Left lung (tissue), 14 donors: ENCODE measurements at places on chromosomes 7 and 10.

DNA sequence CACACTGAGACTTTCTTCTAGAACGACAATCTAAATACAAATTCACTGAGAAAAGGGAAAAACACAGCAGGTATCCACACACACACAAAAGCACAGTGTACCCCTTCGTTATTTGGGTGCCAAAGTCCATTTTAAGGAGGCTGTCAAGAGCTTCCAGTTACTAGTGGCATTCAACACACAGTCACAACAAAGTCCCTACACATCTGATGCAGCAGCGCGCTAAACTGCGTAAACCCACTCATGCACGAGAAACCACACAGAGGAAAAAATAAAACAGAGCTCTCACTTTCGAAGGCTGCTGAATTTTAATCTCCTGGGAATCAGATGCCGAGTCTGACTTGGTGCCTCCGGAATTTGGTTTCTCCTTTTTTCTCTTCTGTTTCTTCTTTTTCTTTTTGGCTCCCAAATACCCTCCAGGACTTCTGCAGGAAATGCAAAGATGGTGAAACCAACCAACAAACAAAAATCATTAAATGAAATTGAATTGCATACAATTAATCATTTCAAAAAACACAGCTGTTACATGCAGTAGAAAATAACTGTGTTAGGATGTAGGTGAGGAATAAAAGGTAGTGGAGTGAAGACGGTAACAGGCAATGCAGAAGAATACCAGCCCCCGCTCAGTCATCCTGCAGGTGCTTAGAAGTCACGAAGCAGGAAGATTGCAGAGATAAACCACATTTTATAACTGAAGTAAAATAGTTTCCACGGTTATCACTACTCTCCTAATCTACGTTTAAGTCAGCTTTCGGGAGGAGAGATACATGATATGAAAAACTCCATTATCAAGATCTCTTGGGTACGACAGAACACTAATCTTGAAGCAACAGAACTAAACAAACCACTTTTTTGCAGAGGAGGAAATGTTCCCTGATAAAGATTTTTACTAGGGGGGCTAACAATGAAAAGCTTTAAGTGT is 27.1 kb downstream of the NMT2 start:
- no peak for DNase-seq

DNA sequence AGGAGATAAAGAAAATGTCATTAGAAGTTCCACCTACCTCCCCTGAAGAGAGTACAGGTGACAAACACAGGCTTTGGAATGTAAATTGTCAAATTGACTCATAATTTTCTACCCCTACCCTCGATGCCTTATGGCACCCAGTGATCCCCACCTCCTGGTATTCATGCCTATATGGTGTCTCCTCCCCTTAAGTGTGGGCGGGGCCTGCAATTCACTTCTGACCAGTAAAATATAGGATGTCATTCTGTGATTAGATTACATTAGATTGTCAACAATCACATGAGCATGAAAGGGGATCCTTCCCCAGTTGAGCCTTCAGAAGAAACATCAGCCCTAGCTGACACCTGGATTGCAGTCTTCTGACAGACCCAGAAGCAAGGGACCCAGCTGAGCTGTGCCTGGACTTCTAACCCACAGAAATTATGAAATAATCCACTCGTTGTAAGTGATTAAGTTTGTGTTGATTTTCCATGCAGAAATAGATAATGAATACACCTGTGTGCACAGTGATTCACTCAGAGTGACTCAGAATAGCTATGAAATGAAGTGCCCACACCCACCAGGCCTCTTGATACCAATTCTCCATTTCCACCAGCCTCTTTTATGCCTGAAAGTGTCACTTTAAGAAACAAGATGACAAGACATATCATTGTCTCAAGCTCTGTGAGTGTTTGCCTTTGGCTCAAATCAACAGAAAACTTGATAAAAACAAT is 8.5 kb upstream of the SLC39A12 start:
- DNase-seq = no peak

DNA sequence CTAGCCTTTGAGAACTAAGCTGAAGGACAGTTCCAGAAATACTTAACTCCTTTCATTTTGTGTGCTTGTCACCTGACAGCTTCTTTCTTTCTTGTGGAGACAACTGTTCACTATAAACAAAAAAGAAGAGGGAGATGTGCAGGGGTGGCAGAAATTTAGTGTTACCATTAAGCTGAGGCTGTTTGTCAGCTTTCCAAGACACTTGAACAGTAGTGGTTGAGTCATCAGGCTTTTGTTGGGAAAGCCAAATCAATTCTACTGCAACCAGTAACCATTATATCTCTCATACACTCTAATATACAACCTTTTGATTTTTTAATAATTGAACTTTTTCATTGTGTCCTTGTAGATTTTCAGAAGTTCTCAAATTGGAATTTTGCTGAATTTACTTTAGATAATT is 75.3 kb downstream of the POLL start:
- DNase-seq = no peak

DNA sequence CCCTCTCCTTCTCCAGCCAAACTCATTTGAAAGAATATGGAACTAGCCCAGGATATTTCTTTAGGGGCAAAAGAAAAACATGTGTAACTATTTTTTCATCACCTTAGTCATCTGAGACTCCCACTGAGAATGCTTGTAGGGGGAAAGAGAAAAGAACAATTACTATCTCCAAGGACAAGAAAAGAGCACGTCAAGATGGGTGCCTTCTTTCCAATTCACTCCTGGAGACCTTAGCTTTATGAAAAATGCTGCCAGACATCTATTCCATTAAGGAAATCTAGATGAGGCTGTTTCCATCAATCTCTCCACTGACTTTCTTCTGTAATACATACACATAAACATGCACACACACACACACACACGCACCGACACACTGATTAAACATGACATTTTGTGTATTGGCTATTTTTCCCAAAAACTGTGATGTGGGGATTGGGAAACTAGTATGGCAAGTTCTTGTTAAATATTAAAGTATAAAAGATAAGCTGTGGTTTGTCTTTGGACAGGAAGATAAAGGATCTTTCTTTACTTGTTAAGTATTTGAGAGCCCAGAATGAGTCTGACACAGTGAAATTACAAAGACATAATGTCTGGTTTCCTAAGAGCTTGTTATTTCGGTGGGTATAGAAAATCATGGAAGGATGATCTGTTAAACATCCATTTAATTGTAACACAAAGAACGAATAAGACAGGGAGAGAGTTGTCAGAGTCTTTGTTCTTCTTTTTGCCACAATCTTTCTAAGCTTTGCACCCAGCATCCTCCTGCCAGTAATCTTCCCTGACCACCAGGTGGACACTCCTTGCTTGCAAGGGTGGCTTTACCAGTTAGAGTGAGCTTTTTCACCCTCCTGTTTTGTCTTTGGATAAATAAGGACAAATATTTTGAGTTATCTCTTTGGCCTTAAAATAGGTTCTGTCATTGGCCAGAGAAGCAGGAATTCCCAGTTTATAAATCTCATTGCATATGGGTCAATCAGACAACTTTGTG is 177.3 kb upstream of the TMEM72 start:
- no peak for DNase-seq

GRCh38 chr10:101609481-101609880 is 21.4 kb downstream of the DPCD start:
- DNase-seq = no peak

- no peak for DNase-seq
Observed at GRCh38 chr10:89427629-89428028, 13.3 kb downstream of the IFIT5 start.

DNA sequence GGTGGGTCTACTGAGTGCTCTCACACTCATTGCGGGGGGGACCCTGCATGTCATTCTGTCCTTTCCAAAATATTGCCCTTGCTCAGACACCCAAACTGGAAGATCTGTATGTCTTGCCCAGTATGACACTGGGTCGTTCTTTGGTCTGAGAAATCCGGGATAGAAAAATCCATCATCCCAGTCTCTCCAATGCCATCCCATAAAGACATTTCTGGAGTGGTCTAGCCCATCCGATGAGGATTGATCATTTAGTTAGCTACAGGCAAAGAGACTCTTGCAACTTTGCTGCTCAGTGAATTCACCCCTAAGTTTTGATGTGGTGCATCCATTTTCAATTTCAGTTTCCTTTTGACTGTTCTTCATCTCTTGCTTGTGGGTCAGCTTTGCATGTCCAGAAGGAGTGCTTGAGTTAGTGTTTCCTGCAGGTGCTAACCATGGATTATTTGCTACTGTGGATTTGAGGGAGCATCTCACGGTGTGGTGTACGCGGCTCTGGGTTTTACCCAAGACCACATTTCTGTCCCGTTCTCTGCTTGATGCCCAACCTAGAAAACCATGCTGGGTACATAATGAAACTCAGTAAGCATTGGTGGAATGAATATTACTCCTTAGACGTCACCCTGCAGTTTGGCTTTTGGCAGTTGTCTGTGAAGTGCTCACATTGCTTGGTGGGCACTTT is 247.0 kb upstream of the MKI67 start:
- DNase-seq = no peak

- DNase-seq = no peak
Observed at GRCh38 chr10:7520507-7521485, 110.0 kb upstream of the SFMBT2 start.
